ENCODE measurements at places on chromosomes 11 and 22.
A peak's percentile ranks its signal among the peaks of the same experiment; 100 is the strongest.

DNA sequence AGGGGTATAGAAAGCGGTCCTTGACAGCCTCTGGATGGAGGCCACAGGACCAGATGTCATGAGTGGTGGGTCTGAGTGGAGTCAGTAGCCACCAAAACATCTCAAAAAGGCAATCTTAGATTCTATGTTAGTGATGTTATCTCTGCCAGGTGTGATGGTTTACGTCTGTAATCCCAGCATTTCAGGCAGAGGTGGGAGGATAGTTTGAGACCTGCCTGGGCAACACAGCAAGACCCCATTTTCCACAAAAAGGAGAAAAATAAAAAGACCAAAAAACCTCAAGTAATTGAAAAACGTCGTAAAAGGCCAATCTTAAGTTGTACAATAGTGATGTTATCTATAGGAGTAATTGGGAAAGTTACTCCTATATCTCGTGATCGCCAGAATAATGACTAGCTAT is 3.7 kb upstream of the MTCH2 start:
- no peak for DNase-seq

DNA sequence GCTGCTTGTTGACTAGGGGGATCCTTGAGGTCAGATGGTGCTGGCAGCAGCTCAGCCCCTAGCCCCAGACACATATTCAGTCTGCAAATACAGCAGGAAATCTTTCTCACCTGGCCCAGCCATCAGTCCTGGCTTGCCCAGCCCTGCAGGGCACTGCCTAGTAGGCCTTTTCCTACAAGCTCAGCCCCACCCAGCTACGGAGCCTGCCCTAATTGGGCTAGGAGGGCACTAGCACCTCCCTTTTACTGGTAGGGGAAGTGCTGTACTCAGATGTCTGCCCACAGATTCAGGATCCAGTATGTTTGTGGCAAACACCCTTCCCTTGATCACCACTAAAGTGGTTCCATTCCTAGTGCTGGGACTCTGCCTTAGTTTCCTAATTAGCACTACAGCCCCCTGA is 257.1 kb upstream of the CADM1 start:
- DNase-seq = no peak

- peak; percentile 62 for DNase-seq
Measured at GRCh38 chr22:26642465-26643417, 14.6 kb upstream of the MIAT start.

DNA sequence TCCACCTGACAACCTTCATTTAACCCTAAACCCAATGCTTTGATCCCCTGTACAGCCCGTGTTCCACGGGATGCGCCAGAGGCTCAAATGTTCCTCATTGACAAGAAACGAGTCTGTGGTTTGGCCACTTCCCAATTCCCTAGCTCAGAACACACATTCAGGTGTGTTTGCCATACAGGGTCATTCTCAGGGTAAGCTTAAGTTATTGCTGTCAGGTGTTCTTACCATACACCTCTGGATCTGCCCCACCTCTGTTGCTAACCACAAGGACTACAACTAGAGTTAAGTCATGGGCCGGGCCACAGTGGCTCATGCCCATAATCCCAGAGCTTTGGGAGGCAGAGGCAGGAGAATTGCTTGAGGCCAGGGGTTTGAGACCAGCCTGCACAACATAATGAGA is 45.6 kb upstream of the POLD3 start:
- DNase-seq = no peak

DNA sequence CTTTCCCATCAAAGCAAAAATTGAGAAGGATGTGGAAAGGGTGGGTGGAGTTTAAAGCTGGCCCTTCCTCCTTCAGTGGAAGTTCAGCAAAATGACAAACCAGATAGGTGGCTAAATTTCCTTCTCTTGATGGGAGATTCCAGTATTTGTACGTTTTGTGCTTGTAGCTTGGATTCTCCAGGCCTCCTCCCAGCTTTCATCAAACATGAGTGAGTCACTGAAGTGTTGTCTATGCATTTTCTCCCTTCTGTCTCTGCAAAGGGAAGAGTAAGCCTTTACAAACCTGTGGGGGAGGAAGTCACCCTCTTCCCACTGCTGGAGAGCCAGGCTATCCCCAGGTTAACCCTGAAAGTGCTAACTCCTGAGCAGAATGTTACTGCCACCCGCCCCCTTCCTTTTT is 6.4 kb downstream of the MARK2 start:
- no peak for DNase-seq

DNA sequence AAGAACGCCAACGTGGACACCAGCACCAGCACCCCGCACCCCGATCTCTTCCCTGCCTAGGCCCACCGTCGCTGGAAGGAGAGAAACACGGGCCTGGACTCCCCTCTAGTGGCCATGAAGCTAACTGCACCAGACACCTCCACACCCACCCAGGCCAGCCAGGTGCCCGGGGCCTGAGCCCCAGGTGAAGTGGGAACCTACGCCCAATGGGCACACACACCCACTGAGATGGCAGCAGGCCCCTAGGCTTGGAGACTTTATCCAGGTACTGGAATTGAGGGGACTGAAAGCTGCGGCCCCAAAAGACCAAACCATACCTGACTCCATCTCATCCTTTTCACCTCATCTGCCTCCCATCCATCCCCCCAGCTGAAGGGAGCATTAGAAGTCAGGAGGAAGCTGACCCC is 81.0 kb downstream of the BUD13 start:
- peak; percentile 32 for DNase-seq

DNA sequence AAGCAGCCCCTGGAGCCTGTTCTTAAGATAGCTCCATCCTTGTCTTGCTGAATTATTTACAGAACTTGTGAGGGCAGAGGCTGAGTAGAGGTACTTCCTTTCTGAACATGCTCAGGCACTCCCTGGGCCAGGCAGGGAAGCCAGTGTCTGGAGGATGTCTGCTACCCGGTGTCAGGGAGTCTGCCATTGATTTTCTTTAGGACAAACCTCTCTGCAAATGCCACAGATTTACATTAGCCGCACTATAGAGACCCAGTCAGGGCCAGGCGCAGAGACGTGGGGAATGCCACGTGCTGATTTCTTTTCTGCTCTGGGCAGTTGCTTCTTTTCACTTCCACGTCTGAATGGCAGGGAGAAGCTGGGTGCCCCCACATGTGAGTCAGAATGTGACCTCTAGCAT is 585.5 kb downstream of the NTM start:
- DNase-seq = no peak

DNA sequence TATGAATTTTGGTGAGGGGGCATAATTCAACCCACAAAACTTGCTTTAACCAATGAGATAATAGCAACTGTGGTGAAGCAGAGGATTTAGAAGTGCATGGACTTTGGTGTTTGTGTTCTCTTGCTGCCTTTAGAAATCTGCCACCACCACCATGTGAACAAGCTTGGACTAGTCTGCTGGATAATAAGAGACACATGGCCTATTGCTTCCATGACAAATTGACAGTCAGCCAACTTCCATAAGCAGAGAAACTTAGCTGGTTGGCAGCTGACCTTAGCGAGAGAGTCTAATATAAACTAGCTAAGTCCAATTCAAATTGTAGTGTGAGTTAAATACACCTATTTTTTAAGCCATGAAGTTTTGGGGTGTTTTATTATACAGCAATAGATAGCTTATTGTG is 482.1 kb upstream of the ANO5 start:
- no peak for DNase-seq

DNA sequence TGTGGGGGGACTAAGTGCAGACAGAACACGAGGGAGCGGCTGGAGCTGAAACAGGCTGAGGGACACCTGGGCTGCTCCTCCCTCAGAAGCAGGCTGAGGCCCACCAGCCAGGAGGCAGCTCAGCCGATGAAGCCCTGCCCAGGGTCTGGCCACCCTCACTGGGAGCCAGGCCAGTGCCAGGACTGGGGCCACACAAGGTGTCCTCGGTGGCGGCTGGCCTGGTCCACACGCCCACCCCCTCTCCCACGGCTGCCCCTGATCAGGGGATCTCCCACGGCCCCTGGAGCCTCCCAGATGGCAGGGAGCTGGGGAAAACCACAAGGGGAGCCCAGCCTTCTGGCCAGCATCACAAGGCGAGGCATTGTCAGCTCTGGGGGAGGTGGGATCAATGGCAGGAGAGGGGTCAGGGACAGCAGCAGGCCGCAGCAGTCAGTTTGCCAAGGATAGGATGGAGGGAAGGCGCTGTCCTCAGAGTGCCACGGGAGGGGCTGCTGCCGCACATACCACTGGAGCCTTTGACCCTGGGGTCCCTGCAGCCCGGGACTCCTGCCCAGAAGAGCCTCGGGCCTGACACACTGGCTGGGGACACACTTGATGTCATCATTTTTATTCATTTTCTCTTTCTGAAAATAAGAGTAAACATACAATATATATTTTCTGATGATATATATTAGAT is 11.7 kb upstream of the RASL10A start:
- DNase-seq = no peak

DNA sequence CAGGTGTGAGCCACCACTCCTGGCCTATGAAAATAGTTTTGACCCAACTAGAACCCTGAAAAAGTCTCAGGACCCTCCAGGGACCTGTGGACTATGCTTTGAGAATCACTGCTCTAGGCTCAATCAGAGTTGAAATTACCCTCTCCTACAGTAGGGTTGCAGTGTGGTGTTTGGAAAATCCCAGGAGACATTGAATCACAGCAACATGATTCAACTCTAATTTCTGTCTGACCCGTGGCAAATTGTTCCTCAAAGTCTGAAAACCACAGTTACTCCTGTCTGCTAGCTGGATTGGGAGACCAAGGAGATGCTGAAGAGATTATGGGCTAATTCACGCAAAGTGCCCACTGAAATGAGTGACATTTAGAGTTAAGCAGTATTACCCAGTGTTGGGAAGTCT is 5.4 kb upstream of the MTMR3 start:
- no peak for DNase-seq

DNA sequence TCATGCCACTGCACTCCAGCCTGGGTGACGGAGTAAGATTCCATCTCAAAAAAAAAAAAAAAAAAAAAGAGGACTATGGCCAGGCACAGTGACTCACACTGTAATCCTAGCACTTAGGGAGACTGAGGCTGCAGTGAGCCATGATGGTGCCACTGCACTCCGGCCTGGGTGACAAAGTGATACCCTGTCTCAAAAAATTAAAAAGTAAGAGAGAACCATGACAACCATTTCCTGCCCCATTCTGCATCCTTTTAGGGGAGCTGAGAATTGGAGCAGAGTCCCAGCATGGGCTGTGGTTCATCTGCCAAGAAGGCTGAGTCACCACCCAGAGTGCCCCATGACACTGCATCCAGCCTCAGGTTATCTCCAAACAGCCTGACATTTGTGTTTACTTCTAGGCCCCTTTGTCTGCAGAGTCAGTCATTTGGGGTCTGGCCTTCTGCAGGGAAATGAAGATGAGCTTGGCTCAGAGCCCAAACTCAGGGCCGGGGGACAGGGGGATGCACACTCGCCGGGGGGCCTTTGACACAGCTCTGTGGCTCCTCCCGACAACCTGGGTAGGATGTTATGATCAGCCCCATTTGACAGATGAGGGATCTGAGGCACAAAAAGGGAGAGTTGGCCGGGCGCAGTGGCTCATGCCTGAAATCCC is 4.7 kb downstream of the CSDC2 start:
- no peak for DNase-seq

GRCh38 chr11:11329062-11329806 is 23.8 kb downstream of the CSNK2A3 start:
- DNase-seq = no peak

DNA sequence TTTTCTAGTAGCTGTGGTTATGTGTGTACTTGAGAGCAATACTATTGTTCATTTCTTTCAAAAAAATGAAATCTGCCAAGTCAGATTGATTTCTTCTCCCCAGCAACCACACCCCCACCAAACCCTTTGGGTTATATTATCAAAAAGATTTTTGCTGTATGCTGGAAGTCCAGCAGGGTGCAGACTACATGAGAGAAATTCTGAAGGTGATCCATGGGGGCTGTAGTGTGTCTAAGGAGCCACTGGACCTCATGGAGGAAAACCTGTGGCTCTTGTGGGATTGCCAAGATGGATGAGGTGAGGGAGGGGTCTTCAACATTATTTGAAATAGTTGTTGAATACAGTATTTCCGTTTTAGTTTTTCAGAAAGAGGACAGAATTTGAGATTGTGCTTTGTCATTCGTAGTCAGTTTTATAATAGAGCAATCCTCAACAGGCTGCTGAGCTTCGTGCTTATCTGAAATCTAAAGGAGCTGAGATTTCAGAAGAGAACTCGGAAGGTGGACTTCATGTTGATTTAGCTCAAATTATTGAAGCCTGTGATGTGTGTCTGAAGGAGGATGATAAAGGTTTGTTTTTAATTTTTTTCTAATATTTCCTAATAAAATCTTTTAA is 3.1 kb downstream of the EIF3M start:
- DNase-seq = no peak

DNA sequence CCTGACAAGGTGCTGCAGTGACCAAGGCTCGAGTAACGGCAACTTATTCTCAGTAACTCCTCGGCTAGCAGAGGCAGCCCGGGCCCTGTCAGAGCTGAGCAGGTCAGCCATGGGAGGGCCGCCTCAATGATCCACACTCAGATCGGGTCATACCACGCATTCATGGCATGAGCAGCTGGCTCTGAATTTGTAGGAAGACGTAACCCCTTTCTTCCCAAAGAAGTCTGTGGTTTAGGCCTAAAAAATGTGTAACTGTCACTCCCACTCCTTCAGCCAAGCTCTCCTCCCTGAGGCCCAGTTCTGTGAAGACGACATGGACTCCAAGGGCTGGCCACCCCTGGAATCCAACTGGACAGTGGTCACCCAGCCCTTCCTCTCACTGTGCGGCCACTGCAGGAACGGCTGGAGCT is 30.0 kb downstream of the PPP2R1B start:
- no peak for DNase-seq

DNA sequence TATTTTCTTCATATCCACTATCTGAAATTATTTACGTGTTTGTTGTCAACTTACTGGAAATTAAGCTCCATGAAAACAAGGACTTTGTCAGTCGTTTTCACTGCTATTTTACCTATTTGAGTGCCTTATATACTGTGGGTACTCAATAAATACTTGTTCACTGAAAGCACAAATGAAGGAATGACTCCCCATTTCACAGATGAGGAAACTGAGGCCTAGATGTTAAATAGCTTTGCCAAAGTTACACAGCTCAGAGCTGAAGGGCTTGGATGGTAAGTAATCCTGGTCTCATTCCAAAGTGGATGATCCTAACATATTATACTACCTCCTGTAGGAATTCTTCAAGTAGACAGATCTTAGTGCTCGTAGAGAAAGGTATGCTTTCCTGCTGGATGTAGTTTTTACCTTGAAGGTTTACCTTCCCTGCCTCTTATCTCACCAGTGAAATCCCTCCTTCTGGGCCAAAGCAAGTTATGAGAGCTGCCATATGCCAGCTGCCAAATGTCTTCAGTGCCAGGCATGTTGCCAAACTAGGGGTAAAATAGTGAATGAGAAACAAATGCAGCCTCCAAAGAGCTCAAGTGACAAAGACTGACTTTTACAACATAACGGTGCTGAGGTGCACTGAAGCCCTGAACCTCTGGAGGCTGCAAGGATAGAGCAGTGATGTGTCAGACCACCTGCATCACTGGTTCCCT is 129.7 kb downstream of the TRIM44 start:
- no peak for DNase-seq

DNA sequence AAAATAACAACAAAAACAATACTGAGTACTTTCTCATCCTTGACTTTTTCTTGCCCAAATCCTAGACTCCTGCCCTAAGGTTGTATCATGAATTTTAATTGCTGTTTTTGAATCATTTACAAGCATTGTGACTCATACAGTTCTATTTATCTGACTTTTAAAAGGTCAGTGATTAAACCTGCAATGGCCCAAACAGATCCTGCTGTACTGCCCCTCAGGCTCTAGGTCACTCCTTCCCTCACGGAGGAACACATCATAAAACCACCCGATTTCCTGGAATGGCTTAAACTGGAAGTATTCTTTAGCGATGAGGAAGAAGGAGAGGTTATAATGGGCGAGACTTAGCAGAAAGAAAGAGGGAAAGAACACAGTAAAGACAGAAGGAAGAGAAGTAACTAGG is 12.3 kb downstream of the ARFGAP3 start:
- DNase-seq = no peak
